Activated CD8-positive, alpha-beta memory T cell treated with anti-CD3 and anti-CD28 coated beads for 1 hour (primary cell): ENCODE measurements at places on chromosomes 3 and 15.

GRCh38 chr3:1139071-1139470 is 46.2 kb downstream of the CNTN6 start:
- no peak for DNase-seq

- no peak for DNase-seq
Observed at GRCh38 chr15:60886680-60887079, 342.4 kb downstream of the RORA start.

DNA sequence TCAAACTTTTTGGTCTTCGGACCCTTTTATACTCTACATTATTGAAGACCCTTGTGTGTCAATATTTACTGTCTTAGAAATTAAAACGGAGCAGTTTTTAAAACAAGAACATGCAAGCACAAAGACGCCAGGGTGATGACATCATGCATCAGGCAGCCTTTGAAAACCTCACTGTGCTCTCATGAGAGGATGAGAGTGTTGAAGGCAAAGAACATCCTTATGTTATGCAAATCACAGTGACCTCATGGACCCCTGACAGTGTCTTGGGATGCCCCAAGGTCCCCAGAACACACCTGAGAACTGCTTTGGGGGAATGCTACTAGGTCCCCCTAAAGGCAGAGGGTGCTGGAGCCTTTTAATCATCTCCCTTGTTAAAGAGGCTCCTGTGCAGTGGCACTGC is 51.6 kb downstream of the CHDH start:
- no peak for DNase-seq

- DNase-seq = no peak
Observed at GRCh38 chr15:100703032-100703578, 100.7 kb downstream of the ASB7 start.

DNA sequence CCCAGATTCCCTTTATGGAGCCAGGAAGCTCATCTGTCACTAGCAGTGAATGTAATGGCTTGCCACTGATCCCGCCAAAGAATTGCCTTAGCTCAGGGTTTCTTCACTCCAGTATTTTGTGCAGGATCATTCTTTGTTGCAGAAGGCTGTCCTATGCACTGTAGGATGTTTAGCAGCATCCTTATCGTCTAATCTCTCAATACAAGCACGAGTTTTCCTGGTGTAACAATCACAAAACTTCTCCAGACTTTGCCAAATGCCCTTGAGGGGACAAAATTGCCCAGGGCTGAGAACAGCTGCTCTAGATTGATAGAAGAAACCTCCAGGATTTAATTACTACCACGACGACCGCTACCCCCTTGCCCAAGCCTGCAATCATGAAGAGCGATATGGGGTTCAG is 6.8 kb upstream of the SHQ1 start:
- no peak for DNase-seq

DNA sequence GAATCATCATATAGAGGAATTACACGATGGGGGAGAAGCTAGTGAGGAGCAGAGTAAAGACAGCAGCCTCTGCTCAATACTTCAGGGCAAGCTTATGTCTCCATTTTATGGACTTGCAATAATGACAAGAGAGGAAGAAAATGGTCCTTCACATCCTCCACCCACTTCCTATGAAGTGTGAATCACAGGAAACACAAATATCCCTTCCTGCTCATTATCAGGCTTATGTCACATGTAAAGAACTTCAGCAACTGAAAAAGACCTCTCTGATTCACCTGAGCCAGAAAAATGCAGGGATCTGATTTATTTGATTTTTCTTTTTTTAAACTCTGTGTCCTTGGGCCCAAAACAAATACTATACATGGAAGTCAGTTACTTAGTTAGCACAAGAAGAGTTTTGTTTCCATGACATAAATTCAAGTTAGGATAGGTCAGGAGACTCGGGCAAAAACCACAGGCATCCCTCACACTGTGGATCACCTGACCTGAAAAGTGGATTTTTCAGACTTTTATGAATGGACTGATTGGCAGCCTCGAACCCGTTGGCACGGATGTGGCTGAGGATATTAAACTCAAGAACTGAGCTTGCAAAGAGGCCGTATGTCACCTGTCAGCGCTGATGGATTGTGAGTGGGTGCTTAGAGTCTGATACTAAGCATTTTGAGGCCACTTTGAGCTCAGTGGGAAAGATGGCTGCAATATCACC is 620.8 kb upstream of the MDFIC2 start:
- no peak for DNase-seq

DNA sequence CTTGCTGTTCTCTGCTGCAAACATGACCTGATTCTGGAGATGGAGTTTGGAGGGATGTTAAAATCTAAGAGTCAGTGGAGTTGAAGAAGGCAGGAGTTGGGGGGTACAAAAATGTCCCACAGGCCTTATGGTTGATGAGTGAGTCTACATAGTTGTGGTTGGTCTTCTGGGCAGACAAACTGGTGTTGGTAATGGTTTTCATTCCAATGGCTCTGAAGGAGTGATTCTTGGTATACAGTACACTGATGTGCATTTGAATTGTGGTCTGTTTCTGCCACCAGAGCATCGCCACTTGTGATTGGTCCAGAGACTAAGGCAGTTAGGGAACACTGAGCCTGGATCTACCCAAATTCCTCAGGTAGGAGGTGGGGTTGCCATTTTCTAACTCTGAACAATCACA is 514.1 kb upstream of the CFAP20DC start:
- no peak for DNase-seq

GRCh38 chr15:25054943-25055342 is 100.2 kb downstream of the SNRPN start:
- no peak for DNase-seq

DNA sequence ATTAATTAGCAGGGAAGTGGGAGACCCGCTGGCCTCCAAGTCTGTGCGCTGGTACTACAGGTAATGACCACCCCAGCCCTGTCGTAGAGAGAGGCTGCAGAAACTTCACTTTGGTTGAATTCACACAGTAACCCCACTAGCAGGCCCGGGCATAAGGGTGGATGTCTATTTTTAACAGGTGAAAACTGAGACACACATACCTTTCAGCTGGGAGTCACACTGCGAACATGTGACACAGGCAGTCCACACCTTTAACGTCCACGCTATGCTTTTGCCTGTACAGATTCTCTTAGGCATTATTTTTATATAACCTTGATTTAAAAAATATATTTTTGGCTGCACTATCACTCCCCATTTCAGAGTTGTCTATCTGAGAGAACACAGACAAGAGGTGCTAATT is 3.9 kb downstream of the LRRK1 start:
- DNase-seq = no peak

- no peak for DNase-seq
Observed at GRCh38 chr3:13197281-13197680, 124.1 kb upstream of the IQSEC1 start.

DNA sequence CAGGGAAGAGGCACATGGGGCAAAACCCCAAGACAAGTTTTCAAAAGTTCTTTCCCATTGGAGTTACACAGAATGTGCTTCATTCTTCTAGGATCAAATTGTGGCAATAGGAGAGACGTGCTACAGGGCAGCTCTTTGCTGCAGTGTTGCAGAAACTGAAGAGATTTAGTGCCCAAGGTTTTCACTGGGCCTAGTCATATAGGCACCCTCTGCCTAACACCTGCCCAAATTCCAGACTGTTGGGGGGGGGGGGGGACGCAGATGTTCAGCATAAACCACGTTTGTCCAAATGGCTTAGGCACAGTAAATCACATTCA is 346.8 kb upstream of the ZNF717 start:
- no peak for DNase-seq

DNA sequence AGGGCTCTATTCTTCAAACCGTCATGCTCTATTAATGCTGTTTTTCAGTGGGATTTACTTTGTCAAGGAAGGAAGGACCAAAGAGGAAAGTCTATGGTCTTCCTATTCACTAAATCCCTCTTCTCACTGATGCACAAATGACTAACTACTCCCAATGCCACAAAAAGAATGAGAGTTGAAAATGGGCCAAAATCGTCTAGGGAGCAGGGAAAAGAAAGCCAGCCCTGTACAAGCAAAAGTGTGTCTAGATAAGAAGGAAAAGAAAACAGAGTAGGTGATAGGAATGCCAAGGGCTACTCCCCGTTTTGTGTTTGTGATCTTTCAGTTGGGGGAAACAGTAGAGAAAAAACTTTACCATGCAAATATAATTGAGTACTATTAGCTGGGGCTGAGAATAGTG is 97.2 kb upstream of the TMCO5A start:
- no peak for DNase-seq

- no peak for DNase-seq
Observed at GRCh38 chr15:65056868-65057548, 10.8 kb downstream of the RASL12 start.

- no peak for DNase-seq
Observed at GRCh38 chr3:194156095-194156494, 20.1 kb downstream of the HES1 start.

DNA sequence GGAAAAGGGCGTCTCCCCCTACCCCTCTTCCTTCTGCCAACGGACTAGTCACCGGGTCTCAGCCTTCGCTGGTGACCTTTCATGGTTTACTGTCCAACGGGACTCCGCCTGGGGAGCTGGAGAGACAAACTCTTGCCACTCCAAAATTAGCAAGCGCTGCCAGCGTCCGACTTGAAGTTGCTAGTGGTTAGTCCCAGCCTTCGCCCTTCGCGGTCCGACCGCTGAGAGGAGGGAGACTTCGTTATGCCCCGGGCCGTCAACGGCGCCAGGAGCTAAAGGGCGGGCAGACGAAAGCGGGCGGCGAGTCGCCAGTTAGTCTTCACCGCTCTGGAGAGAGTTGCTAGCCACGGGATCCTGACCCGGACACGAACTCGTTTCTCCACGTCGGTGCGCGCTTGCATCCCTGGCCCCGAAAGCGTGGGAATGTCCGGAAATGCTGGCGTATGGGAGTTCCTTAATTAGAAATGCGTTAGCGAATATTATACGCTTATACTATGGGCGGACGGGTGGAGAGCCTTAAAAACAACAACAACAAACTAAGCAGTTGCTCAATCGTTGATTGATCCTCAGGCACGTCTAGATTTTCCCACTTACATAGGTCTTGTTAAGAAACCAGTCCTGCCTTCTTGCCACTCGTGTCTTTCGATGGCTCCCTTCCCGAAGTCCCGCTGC is 716 bp downstream of the SMC4 start:
- DNase-seq = peak; percentile 25

GRCh38 chr3:23696842-23697241 is 108.9 kb upstream of the UBE2E1 start:
- DNase-seq = no peak

DNA sequence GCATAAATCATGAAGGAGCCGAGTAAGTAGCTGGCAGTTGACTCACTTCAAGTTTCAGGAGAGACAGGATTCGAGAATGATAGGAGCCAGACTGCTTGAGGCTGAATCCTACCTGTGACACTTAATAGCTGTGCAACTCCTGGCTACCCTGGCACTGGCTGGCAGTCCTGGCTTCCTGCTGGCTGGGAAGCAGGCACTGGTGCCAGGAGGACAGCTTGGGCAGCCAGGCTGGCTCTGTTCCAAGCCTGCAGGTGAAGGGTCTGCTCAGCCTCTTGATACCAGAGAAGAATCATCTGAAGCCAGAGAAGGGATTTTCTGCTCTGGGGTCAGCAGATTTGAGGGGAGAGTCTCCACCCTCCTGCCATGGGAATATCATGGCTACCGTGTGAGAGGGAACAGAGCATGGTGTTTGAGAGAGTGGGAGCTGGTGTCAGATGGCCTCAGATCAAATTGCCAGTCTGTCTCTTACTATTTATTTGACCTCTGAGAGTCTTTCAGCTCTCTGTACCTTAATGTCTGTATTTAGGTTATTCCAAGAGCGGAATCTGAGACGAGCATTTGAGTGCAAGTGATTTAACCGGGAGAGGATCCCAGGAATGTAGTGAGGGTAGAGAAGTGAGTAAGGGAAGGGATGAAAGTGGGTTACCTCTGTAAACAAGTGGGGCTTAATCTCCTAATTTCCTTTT is 4.4 kb upstream of the XIRP1 start:
- DNase-seq = no peak

DNA sequence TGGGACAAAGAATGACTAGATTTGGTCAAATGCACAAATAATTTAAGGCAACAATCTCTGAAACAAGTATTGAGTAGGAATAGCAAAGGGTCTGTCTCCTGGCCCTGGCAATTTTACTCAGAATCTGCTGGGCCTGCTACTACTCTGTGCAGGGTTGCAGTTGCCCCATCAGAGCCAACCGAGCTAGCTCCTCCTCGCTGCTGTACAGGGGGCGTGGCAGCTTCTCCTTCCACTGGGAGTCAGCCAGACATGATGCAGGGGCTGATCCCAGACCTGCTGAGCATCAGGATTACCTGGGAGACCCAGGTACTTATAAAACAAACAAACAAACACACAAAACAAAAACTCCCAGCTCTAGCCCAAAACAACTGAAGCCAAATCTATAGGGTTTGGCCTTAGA is 30.5 kb upstream of the PXYLP1 start:
- no peak for DNase-seq

GRCh38 chr3:83821506-83821905 is 1137.3 kb upstream of the CADM2 start:
- DNase-seq = no peak

GRCh38 chr3:134742202-134742601 is 52.9 kb upstream of the EPHB1 start:
- DNase-seq = no peak

- no peak for DNase-seq
Observed at GRCh38 chr3:13500133-13500885, 20.2 kb downstream of the HDAC11 start.

- no peak for DNase-seq
Observed at GRCh38 chr3:29512641-29513040, 231.8 kb downstream of the RBMS3 start.

DNA sequence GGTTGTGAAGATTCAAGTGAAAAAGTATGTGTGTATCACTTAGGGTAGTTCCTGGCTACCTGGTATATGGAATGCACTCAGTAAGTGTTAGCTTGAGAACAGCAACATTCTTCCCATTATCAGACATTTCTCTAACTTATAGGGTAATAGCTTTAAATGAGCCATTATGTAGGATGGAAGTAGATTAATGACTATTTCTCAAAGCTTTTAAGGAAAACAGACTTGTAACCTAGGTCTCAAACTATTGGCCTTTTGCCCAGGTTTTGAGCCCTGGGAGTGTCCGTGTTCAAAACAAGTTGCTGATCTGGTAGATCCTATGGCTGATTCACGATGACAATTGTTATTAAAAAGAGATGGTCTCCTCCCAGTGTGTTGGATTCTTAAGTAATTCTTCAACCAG is 129.1 kb upstream of the UMPS start:
- DNase-seq = no peak

GRCh38 chr3:94323596-94323995 is 260.7 kb downstream of the NSUN3 start:
- no peak for DNase-seq

- no peak for DNase-seq
Observed at GRCh38 chr3:177550667-177551066, 353.4 kb upstream of the TBL1XR1 start.

- DNase-seq = no peak
Observed at GRCh38 chr3:5677555-5677954, 490.0 kb downstream of the EDEM1 start.
